HCT116 (cell line): ENCODE measurements at places on chromosomes 16 and 17. TPM values are rescaled to one million over a fixed set of nuclear protein-coding genes. Genes with fewer than 3 reads are reported as not detected.

DNA sequence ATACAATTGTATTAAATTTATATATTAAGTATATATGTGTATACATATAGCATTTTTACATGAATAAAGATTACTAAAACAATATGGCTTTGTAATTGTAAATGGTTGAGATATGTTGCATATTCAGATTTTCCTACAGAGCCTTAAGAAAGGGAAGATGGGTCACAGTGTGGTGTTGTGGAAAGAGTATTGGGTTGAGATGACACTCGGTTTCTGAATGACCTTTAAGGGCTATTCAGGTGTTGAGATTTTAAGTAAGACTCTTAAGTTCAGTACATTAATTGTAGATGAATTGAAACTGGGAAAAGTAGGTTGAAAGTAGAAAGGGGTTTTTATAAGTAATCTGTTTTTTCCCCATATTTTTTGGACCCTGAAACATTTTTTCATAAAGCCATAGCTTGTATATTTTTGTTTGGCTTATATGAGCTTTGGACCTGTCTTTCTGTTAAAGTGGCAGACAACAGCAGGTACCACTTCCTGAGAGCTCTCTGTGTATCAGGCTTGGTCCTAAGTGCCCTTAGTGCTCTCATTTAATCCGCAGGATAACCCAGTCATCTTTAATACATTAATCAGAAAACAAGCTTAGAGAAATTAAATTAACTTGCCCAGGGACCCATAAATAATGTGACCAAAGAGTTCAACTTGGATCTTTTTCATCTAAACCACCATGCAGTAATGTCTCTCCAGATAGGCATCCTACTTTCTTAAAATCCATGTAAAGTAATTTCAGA, 48.5 kb upstream of the MRC2 start:
- DNase-seq, result no peak

GRCh38 chr17:1635675-1636465, 7.2 kb upstream of the SLC43A2 start:
- no peak for DNase-seq

Gene NOG
- total RNA-seq, result 0.25 TPM

- DNase-seq, result no peak
These were observed 36.8 kb downstream of the RPGRIP1L start for GRCh38 chr16:53666786-53667415.

- no peak for DNase-seq
These were observed 19.8 kb upstream of the ADCY7 start for GRCh38 chr16:50246299-50247122.

Gene NOS2
- 0.07 TPM for total RNA-seq

DNA sequence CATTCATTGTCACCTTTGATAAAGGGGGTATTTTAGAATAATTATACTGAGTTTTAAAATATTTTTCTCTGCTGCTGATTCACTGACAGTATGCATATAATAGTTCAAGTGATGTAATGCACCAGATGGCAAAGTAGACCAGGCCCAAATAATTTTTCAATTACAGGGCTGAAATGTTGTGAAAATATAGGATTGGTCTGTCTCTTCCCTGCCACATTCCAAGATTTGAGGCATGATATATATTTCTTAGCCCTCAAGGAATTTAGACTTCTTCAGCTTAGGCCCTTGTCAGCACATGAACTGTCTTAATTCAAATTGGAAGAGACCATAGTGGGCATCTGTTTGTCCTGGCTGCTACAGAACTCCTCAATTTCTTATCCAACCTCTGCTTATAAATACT, 39.2 kb upstream of the SLC12A3 start:
- DNase-seq, result no peak

GRCh38 chr17:40452921-40453378, 9.7 kb downstream of the IGFBP4 start:
- DNase-seq, result no peak

DNA sequence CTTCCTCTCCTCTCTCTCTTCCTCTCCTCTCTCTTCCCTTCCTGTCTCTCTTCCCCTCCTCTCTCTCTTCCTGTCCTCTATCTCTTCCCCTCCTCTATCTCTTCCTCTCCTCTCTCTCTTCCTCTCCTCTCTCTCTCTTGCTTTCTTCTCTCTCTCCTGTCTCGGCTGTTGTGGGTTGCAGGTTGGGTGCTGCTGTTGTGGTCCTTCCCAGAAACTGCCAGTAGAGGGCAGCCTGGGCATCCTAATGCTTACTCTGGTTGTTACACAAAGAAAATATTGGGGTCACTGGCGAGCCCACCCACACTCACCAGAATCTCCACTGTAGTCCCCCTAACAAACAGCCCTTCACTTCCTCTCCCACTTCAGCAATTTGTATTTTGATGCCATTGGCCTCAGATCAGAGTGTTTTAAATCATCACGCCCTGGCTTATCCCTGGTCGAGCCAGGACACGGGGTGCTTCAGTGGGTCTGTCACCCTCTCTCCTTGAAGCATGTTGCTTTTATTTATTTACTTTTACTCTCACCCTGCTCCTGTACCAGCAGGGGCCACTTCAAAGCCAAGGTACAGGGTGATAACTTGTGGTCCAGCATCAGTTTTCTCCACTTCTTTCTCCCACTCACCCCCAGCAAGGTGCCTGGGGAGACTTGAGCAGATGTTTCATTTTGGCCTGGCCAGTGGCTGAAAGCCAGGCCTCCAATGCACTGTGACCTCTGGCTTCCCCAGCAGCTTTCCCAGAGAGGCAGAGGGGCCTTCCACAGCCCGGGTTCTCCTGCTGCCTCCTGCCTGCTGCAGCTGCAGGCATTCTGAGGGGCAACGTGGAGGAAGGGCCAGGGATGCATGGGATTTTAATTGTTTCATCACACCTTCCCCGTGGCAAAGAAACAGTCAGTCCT, 4.7 kb upstream of the MMP15 start:
- no peak for DNase-seq

DNA sequence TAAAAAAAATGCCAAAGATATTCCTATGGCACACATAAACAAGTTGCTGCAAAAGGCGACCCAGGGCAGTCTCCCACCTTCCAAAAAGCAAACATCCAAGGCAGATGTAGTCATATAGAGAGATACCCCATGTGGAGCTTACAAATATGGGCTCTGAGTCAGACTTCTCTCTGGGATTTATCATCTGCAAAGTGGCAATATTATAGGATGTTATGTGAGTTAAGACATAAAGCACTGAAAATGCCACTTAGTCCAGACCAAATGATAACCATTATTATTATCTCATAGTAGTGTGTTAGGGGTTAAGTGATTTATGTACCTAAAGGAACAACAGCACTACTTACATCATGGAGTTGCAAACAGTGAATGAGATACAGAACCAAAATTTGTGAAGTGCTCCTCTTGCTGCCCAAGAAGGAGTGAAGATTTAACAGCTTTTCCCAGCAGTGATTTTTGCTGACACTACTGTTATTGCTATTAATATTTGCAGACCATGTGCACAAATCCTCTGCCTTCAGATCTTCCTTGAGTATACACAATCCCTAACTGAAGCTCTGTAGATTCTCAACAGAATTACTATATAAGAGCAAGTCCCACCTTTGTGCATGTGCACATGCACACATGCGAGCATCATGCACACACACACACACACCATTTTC, 560.0 kb upstream of the SALL1 start:
- no peak for DNase-seq

GRCh38 chr16:1929578-1930337, 11.5 kb upstream of the HS3ST6 start:
- DNase-seq, result no peak

GRCh38 chr17:72562615-72563188, 441.9 kb downstream of the SOX9 start:
- DNase-seq, result no peak
